ENCODE measurements at places on chromosomes 2 and 18.
A peak's percentile ranks its signal among the peaks of the same experiment; 100 is the strongest.

DNA sequence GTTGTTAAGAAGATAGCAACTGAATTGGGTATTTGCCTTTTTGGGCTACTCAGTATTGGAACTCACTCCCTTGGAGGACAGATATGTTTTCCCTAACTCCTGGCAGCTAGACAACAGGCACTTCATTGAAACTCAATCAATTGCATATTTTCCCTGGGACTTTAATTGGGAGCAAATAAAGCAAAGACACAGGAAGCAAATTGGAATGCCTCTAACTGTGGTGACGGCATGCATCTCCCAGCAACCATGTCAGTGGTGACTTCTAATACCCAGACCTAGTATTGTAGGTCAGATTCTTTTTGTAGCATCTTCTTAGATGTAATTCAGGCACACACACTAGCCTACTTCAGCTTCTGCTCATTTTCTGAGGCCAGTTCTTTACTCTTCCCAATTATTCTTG is 164.2 kb upstream of the SETBP1 start:
- DNase-seq = no peak

- no peak for DNase-seq
Observed at GRCh38 chr18:75066021-75066880, 142.7 kb downstream of the PTGR3 start.

DNA sequence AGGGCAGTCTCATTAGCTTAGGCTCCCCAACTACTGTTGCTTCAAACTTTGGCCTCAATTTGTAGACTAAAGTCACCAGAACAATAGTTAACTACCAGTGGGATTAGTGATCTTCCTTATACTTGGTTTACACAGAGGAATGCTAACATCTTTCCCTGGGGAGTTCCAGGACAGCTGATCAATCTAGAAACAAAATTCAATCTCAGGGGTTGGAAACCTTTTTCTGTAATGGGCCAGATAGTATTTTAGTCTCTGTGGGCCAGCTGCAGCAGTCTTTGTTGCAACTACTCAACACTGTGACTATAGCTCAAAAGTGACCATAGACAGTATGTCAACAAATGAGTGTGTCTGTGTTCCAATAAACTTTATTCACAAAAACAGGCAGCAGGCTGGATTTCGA is 85.7 kb downstream of the METTL8 start:
- no peak for DNase-seq

DNA sequence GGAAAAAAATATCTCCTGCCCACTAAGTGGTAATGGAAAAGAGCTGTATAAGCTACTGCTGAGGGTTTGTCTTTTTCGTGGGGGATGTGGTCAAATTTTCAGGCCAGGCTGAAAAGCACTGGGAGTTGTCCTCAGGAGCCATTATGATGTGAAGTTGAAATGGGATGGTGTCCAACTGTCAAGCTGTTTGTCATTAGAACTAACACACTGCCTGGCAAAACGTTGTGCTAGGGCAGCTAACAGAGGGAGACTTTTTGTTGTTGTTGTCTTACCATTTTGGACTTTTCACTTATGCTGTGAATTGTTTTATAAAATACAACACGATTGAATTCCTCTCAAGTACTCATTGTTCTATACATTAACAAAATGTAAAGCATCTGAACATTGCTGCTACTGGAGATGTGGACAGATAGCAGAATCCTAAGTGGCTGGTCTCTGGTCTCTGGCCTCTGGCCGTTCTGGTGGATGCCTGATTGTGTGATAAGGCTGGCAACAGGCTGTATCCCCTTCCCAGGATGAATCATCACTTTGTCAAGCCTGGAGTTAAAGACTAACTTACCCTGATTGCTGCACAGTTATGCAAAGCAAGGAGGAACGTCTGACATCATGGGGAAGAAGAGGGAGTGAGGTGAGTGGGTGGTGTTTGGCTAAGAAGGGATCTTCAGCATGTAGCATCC is 2.3 kb downstream of the MYO1B start:
- peak; percentile 23 for DNase-seq

GRCh38 chr18:36771245-36771644 is 57.6 kb downstream of the TPGS2 start:
- no peak for DNase-seq

- DNase-seq = no peak
Observed at GRCh38 chr2:12766421-12766879, 49.7 kb downstream of the TRIB2 start.

- DNase-seq = peak; percentile 29
Observed at GRCh38 chr2:189517847-189518535, 62.6 kb downstream of the SLC40A1 start.

All from OCI-M1 (cell line).